ENCODE measurements at places on chromosomes 1 and 21.

DNA sequence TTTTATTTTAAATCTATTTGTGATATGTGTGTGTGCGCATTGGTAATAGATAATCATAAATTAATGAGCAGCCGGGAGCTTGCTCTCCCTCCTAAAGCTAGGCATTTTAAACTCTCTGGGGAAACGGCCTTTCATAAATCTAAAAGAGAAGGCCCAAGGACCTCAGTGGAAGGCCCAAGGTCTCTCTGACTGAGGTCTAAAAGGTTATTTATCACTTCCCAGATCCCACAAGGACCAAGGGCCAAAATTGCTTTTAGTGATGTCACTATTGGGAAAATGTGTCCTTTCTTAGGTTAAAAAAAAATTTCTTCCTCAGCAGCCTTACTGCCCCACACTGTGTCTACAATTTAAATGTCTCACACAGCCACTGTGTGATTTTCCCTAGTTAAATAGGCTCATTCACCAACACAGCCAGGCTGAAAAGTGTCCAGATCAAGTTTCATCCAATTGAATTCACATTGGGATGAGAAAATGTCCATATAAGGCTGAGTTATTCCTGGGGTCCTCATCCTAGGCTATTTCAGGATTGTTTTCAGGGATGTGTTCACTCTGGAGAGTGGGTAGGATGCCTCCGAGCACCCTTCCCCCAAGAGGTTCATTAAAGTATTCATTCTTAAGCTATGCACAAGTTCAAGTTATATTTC is 46.1 kb downstream of the SLC44A3 start:
- DNase-seq, result no peak

GRCh38 chr1:156276966-156277381 is 5.7 kb downstream of the SMG5 start:
- DNase-seq, result no peak

DNA sequence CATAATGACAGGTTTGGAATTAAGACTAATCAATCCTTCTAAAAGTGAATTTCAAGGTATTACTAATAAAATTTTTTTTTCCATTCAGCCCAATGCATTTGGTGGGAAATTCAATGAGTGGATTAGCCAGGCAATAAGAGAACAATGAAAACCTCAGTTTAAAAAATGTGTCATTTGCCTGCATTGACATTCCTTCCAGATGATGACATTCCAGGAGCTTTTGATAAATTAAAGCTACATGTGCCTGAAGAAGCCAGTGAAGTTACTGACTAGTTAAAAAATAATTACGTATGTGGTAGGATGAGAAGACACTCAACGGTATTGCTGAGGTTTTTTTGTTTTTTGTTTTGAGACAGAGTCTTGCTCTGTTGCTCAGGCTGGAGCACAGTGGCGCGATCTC is 37.9 kb upstream of the RC3H1 start:
- no peak for DNase-seq

DNA sequence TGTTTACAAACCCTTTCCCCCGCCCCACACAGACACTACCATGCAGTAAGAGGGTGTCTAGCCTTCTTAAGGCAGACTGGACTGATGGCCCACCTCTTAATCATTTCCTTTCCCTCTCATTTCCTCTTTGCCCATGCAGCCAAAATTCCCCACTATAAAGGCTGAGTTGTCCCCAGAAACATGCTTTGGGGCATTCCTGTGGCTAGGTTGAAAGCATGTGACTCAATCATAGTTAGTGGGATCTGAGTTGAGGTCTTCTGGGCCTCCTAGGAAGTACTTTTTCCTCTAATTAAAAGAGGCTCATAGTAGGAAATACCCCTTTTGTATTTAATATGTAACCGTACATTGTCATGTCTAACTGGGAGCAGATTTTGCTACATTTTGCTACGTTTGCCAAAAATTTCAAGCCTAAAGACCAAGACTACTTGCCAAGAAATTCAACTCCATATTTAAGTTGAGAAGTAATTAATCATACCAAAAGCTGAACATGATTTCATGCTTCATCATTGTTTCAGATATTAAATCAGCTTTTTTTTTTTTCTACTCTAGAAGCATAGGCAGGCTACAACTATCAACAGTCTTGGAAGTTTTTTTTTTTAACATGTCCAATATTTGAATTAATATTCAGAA is 174.7 kb downstream of the ADGRL4 start:
- no peak for DNase-seq

GRCh38 chr21:41616031-41616591 is 108.2 kb upstream of the TMPRSS2 start:
- DNase-seq, result no peak

- DNase-seq, result no peak
These were observed 44.0 kb upstream of the LRP8 start for GRCh38 chr1:53371851-53372250.

DNA sequence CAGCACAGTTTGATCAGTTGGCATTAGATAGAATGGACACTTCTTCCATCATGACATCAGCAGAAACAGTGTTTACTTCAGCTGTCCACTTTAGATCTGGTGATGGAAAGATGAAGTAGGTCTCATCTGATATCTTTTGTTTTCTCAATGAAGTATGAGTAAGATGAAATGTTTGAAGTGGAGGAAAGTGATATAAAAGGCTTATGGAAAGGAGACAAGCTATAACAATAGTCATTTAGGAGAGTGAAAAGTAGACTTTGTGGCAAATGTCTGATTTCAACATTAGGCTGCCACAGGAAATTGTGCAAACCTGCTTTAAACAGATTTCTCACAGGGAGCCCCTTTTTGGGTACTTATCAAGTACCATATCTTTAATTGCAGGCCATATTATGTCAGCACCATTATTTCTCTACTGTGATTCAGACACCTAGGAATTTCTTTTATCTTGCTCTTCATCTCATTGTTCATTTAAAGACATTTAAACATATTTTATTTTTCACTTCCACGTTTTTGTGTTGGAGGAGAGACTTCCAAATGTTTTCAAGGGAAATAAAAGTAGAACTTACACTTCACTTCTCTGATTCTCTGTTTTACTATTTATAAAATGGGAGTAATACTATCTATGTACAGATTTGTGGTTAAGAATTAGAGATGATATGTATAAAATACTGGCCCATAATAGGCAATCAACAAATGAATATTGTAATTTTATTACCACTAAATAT is 18.1 kb downstream of the PDC start:
- DNase-seq, result no peak

DNA sequence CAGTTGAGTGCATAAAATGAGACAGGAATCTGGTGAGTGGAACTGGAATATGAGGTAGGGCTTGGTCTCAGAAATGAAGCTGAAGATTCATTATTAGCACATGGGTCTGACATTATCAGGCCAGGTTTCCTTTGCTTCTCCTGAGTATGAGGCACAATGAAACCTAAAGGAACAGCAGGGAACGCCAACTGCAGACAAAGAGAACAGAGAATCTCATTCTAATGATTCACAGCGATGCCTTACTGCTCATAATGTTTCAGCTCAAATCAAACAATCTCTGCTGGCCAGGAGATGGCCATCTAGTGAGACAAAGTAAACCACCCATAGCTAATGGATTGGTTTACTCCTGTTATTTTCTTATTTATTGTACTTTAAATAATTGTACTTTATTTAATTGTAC is 133.5 kb downstream of the C1orf21 start:
- no peak for DNase-seq

GRCh38 chr1:115373305-115373704 is 35.3 kb upstream of the NGF start:
- DNase-seq, result no peak

- no peak for DNase-seq
These were observed 101.6 kb upstream of the BACE2 start for GRCh38 chr21:41066086-41066938.

- DNase-seq, result no peak
These were observed 65.4 kb downstream of the SYDE2 start for GRCh38 chr1:85135392-85135798.

- DNase-seq, result no peak
These were observed 497.1 kb downstream of the PTPRC start for GRCh38 chr1:199135901-199136300.

GRCh38 chr1:17013491-17014320 is 2.0 kb upstream of the ATP13A2 start:
- no peak for DNase-seq

DNA sequence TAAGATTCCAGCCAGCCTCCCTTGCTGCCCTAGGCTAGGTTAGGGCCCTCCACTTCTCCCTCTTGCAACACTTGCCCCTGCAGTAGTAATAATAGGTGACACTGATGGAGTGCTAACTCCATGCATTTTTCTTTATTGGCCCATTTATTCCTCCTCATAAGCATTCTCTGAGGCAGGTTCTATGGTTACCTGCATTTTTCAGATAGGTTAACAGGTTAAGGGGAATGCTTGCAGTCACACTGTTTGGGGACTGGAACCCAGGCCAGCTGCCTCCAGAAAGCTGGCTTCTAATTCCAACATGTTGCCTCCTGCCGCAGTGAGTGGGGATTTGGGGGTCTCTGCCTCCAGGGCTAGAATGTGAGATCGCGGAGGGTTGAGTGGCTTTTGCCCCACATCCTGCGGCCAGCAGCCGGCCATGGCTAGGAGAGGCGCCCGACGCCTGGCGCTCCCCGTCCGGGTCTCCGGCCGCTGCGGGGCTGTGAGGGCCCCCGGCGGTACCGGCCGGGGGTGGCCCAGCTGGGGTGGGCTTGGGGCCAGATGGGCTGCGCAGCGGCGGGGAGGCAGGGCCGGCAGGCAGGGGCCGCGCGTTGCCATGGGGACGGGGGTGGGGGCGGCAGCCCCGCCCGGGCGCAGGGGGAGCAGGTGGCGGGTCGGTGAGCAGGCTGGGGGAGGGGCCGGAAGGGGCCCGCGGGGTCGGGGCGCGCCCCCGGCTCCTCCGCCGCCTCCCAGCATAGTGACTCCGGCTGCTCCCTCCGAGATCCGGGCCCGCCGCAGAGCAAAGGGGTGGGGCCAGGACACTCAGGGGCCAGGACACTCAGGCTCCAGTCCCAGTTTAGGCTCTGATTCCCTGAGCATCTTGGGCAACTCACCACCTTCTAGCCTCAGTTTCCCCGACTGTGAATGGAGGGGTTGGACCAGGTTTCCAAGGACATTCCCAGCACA is 68.4 kb upstream of the SSBP3 start:
- peak; percentile 35 for DNase-seq

GRCh38 chr1:120133228-120133927 is 42.9 kb downstream of the SEC22B start:
- DNase-seq, result no peak

GRCh38 chr1:213723187-213723586 is 264.6 kb upstream of the PROX1 start:
- no peak for DNase-seq

DNA sequence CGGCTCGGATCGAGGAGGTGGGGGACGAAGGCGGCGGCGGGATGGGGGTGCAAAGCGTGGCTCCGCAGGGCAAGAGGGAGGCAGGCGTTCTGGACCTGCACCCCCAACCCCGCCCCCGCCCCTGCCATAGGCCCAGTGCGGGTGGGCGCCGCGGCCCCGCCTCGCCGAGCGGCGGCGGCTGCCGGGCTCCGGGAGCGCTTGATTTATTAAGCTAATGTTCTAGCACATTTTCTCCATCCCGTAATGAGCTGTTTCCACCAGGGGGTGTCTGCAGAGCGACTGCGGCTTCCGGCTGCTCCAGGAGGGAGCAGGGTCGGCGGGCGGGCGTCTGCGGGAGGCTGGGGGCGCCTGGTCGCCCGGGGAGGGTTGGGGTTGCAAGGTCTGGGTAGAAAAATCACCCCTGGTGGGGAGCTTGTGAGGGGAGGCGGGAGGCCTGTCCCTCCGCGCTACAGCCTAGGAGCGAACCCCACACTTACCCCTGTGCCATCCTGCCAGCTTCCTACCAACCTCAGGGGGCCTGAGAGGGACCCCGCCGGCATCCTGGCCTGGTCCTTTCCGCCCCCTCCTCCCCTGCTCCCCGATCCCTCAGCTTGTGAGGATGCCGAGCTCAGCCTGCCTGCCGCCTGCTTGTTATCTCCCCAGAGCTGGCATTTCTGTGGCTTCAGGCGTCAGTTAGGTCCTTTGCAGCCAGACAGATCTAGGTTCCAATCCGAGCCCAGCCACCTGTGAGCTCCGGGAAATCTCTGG is 48.5 kb upstream of the ACOT11 start:
- DNase-seq, result no peak

GRCh38 chr1:86419277-86419903 is 4.6 kb upstream of the CLCA2 start:
- DNase-seq, result peak; percentile 45
